ENCODE measurements at places on chromosomes 6 and 20.

DNA sequence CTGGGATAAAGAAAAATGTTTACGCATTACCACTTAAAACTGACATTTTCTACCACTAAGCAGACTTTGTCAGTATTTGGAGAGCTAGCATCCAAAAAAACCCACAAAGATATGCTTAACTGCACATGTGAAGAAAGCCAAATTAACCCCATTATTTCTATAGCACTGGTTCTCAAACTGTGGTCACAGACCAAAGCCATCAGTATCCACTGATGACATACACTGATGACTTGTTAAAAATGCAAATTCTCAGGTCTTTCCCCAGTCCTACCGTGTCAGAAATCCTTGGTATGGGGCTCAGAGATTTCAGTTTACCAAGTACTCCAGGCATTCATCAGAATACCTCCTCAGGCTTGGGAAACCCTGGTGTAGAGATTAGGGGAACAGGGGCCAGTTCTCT is 230.2 kb downstream of the PTPRK start:
- H3K4me3 ChIP-seq, result no peak overlapping the region
- no peak for DNase-seq
- H3K27me3 ChIP-seq, result no peaks in the 10 kb centered on the region
- H3K4me1 ChIP-seq, result no peaks in the 10 kb centered on the region
- no peak overlapping the region for H3K27ac ChIP-seq

GRCh38 chr6:27553123-27553904 is 80.4 kb upstream of the ZNF184 start:
- no peak for DNase-seq
- no peaks in the 10 kb centered on the region for H3K36me3 ChIP-seq
- H3K27ac ChIP-seq, result no peak overlapping the region
- peaks cover 23% of the 10 kb centered on the region for H3K27me3 ChIP-seq
- H3K4me1 ChIP-seq, result no peaks in the 10 kb centered on the region

DNA sequence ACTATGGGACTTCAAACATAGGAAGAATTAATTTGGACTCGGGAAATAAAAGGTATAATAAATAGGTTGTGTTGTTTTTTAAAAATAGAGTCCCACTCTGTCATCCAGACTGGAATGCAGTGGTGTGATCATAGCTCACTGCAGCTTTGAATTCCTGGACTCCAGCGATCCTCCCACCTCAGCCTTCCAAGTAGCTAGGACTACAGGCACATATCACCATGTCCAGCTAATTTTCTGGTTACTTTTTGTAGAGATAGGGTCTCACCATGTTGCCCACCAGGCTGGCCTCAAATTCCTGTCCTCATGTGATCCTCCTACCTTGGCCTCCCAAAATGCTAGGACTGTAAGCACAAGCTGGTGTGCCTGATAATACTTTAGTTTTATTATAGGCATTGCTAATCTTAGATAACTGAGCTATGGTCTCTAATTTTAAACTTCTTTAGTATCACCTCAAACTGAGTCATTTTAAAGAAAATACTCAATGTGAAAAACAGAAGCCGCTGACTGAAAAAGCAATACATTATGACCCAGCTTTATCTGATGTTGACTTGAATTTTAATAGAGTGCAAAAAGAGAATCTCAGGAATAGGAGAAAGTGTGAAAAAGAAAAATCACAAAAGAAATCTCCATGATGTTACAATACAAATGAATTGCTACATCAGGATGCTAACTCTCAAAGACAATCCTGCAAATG is 251.0 kb downstream of the RNGTT start:
- no peak overlapping the region for H3K4me3 ChIP-seq
- DNase-seq, result no peak
- no peaks in the 10 kb centered on the region for H3K4me1 ChIP-seq
- H3K27me3 ChIP-seq, result no peaks in the 10 kb centered on the region
- no peak overlapping the region for H3K27ac ChIP-seq

GRCh38 chr6:28757429-28758045 is 166.2 kb downstream of the TRIM27 start:
- H3K27ac ChIP-seq, result no peak overlapping the region
- H3K4me3 ChIP-seq, result no peak overlapping the region
- DNase-seq, result no peak
- H3K36me3 ChIP-seq, result no peaks in the 10 kb centered on the region
- H3K27me3 ChIP-seq, result no peaks in the 10 kb centered on the region
- H3K4me1 ChIP-seq, result no peaks in the 10 kb centered on the region

DNA sequence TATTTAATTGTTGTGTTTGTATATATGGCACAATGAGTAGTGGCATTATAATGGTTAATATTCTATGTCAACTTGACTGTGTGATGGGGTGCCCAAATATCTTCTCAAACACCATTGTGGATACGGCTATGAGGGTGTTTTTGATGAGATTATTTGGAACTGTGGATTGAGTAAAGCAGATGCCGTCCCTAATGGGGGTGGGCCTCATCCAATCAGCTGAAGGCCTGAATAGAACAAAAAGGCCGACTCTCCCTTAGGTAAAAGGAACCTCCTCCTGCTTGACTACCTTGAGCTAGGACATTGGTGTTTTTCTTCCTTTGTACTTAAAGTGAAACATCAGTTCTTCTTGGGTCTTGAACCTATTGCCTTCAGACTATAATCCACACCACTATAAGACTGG is 207.8 kb downstream of the WDR27 start:
- H3K4me3 ChIP-seq, result no peak overlapping the region
- no peak overlapping the region for H3K27ac ChIP-seq
- no peaks in the 10 kb centered on the region for H3K4me1 ChIP-seq
